ENCODE measurements at places on chromosomes 13 and 19. TPM values are rescaled to one million over a fixed set of nuclear protein-coding genes. Genes with fewer than 3 reads are reported as not detected.

COL5A3 gene
- total RNA-seq = 0.57 TPM

DNA sequence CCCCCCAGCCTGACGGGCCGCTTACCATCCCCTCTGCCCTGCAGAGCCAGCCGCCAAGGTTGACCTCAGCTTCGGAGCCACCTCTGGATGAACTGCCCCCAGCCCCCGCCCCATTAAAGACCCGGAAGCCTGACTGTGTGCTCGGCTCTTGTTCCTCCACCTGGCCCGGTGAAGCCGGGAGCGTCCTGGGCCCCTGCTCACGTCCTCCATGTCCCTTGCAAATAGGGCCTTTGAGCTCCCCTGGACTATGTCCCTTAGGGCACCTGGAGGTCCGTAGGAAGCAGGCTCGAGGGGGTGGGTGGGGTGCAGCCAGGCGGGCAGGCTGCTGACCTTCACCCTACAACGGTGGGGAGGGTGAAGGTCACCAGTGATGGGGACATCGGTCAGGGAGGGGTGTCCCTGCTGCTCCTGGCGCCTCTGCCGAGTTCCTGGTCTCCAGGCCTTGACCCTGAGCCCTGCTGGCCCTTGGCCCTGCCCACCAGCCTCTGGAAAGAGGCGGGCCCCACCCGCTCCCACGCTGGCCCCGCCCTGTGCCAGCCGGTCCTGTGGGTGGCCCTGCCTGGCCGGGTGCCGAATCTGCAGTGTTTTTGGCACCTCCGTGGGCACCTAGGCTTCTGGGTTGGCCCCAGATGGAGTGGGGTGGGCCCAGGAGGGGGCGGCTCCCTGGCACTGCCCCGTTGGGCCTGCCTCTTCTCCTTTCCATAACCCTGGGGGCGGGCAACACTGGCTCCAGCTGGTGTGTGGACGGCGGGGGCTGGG, 3.3 kb downstream of the ATP5F1D start:
- H3K36me3 ChIP-seq = peaks cover 7% of the 10 kb centered on the region
- peak overlapping the region; percentile 25 for H3K4me3 ChIP-seq
- peak overlapping the region; percentile 99 for H3K27ac ChIP-seq
- H3K4me1 ChIP-seq = peaks cover 85% of the 10 kb centered on the region

DNA sequence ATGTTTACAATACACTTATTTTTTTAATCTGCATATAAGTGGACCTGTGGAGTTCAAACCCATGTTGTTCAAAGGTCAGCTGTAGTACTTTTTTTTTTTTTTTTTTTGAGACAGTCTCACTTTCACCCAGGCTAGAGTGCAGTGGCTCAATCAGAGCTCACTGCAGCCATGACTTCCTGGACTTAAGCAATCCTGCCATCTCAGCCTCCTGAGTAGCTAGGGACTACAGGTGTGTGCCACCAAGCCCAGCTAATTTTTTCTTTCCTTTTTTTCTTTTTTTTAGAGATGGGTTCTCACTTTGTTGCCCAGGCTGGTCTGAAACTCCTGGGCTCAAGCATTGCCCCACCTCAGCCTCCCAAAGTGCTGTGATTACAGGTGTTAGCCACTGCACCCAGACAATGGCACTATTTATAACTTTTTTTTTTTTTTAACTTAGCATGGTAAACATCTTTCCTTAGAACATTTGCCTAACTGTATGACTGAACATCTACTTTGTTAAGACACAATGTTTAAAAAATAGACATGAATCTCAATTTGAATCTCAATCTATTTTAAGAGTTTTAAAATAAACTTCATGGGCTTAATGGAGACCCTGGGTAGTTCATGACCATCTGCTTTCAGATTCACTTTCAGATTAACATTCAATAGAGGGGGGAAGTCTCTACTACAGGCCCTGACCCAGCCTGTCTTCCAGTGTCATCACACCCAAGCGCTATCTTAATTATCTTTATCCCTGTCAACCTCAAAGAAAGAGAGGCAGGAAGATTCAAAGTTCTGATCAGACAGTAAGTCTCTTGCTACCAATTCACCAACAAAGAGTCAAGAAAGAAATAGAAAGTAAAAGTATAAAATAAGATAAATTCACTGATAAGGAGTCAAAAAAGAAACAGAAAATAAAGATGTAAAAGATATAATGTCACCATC, 97.7 kb upstream of the DOCK9 start:
- H3K4me1 ChIP-seq = no peaks in the 10 kb centered on the region
- H3K36me3 ChIP-seq = no peaks in the 10 kb centered on the region
- peak overlapping the region; percentile 72 for H3K27ac ChIP-seq
- DNase-seq = no peak

TEX29 gene
- 0.54 TPM for total RNA-seq

DNA sequence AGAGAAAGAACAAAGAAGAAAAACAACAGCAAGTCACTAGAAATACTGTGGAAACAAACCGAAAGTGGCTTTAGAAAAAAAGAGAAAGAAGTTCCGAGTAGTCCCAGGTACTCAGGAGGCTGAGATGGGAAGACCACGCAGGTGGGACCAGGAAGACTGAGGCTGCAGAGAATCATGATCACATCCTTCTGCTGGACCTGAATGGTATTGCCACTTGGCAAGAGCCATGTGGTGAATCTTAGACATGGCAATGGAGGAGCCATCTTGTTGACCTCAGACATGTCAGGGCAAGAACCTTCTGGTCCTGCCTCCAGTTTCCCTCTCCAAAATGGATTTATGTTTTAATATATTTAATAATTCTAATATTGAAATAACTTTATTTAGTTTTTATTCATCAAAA, 37.4 kb upstream of the ZNF724 start:
- no peak overlapping the region for H3K4me3 ChIP-seq
- DNase-seq = no peak
- no peaks in the 10 kb centered on the region for H3K27me3 ChIP-seq

- DNase-seq = peak; percentile 25
- H3K4me3 ChIP-seq = no peak overlapping the region
- no peaks in the 10 kb centered on the region for H3K36me3 ChIP-seq
Observed at GRCh38 chr13:112850273-112850672, 118.7 kb upstream of the MCF2L start.

DNA sequence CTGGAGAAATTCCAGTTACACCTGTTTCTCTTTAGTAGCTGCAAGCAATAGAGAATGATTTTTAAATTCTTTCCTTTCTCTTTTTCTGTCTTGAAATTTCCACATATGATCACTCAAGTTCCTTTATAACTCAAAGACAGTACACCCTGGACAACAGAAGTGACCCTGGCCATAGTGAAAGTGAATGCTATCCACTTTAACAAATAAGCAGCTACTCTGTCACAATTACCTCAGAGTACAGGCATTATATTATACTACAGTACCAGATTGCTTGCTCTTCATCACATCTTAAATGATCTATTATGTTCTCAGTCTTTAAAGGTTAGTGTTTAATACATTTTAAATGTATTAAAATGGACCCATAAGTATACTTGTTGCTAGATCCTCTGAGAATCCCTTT, 136.2 kb downstream of the KLF12 start:
- DNase-seq = no peak
- no peaks in the 10 kb centered on the region for H3K27me3 ChIP-seq
- H3K36me3 ChIP-seq = no peaks in the 10 kb centered on the region
- no peak overlapping the region for H3K27ac ChIP-seq
- H3K4me3 ChIP-seq = no peak overlapping the region

GRCh38 chr13:41411522-41411921, 45.8 kb upstream of the RGCC start:
- H3K27me3 ChIP-seq = no peaks in the 10 kb centered on the region
- H3K36me3 ChIP-seq = no peaks in the 10 kb centered on the region
- no peak overlapping the region for H3K27ac ChIP-seq
- H3K4me3 ChIP-seq = no peak overlapping the region

COX6B2 gene
- 0.73 TPM for total RNA-seq

Measured in spleen (tissue), 13 donors.